ENCODE measurements at places on chromosomes 5 and 9.

- DNase-seq: no peak
Observed at GRCh38 chr9:8745347-8745746, 945.8 kb upstream of the DMAC1 start.

GRCh38 chr9:91119142-91119541, 242.6 kb downstream of the AUH start:
- no peak for DNase-seq

- DNase-seq: no peak
Observed at GRCh38 chr5:103216137-103216536, 42.4 kb upstream of the MACIR start.

DNA sequence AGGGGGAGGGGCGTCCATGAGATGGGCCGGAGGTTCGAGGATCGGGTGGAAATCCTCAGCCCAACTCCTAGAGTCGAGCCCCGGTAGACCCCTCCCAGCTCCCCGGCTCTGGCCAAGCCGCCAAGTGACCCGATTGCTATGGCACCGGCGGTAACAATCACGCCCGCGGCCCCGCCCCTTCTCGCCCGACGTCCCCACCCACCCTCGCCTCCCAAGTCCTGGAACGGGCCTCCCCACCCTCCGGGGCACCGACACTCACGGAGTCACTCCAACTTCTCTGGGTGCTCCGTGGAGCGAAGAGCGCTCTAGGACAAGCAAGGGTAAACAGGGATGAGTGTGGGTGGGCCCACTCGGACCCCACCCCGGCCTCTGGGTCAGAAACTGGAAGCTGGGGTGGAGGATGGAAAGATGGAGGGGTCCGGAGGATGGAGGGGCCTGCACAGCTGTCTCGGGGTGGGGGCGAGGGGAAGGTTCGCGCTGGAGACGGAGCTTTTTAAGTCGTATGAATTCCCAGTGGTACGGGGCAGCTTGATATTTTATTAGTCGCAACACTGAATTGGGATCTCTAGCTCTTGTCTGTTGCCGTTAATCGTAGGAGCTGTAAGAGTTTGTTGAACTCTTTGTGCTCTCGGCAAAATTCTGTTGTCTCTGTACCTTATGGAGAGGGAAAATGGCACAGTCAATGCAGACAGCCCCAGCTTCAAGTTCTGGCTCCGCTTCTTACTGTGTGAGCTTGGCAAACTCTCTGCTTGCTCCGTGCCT, at the start of gene SPACA9:
SPACA9 (plus strand) TSS at position 204 of the 762 bp plus-strand sequence. CDS start 5,050 bp downstream, outside the sequence.
- peak; percentile 9 for DNase-seq

GRCh38 chr5:126403876-126404275, 19.3 kb upstream of the GRAMD2B start:
- DNase-seq: no peak

GRCh38 chr9:115393976-115394775, 276.2 kb upstream of the TNC start:
- DNase-seq: no peak

DNA sequence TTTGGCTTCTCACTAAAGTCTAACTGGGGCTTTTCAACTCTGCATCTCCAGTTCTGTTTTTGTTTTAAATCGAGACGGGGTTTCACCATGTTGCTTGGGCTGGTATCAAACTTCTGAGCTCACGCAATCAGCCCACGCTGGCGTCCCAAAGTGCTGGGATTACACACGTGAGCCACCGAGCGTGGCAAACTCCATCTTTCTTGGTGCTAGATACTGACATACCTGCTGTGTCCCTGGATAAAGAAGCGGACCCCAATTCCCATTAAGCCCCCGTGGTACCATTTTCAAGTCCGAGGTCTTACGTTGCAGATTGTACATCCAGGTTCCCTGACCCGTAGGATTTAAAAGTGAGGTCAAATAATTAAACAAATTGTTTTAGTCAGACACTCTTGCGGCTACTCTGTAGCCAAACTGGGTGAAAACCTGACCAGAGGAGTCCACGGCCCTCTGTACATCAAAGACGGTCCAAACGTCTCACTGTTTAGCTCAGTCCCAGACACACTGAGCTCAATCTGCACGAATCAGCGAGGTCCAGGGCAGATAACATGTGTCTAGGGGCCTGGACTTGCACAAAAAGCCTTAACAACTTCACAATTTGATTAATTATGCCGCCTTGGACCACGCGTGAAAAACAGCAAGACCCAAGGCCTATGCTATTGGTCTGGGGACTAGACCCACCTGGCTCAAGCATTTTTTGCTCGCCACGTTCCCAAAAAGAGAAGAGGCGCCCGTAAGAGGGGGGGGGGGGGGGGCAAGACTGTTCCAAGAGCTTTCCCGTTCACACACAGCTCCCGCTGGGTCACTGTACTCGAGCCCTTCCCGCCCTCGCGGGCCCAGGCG, 727 bp upstream of the DNAJA1 start:
- DNase-seq: no peak

GRCh38 chr9:110864011-110864410, 174.3 kb downstream of the LPAR1 start:
- DNase-seq: no peak

DNA sequence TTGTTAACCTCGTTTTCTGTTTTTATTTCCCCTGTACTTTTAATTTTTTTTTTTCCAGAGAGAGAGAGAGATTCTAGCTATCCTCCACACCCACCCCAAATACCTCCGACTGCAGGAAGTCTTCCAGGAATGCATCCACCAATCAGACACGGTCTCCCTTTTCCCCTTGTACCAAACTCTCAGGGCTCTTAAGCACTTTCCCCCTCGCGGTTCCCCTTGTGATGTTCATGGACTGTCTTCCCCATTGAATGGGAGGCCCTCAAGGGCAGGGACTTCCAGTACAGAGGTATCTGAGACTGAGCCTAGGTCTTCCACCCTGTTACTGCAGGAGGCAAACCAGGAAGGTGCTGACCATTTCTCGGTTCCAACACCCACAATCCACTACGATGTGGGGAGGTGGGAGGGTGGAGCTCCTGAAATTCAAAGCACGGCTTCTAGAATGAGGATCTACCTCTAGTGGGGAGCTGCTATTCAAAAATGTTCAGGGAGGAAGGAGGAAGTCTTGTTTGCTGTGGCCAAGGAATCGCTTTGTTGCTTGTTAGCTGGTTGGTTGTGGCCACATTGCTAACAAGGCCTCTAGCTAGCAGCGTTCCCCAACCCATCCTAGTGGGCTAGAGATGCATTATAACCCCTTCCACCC, 37.5 kb upstream of the PTGS1 start:
- DNase-seq: no peak

DNA sequence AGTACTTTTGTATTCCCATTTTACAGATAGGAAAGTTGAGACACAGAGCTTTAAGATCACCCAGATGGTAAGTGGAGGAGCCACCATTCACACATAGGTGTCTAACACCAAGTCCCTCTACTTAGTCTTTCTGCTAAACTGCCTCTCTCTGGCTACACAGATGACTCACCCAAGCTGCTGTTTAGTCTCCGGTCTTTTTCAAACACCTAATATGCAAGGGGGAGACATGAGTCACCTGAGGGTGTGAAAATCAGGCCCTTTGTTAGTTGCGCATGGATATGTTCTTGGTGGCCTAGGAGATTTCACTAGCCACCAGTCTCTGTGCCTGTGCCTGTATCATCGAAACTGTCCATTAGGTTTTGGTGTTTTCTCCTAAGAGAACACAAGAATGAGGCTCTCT, 117.8 kb downstream of the MAST4 start:
- no peak for DNase-seq

- DNase-seq: no peak
Observed at GRCh38 chr9:116497095-116497890, 189.8 kb upstream of the TRIM32 start.

DNA sequence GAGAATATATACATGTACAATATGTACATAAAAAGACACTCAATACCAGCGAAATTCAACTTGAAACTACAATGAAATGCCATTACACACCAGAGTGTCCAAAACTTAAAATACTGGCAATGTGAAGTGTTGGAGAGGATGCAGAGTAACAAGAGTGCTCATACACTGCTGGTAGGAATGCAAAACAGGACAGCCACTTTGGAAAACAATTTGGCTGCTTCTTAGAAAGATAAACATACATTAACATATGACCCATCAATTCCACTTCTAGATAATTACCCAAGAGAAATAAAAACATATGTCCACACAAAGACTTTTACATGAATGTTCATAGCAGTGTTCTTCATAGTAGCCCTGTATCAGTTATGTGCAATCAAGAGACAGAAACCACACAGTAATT, 39.4 kb upstream of the BARX1 start:
- DNase-seq: no peak

- no peak for DNase-seq
Observed at GRCh38 chr9:116494815-116495634, 192.1 kb upstream of the TRIM32 start.

DNA sequence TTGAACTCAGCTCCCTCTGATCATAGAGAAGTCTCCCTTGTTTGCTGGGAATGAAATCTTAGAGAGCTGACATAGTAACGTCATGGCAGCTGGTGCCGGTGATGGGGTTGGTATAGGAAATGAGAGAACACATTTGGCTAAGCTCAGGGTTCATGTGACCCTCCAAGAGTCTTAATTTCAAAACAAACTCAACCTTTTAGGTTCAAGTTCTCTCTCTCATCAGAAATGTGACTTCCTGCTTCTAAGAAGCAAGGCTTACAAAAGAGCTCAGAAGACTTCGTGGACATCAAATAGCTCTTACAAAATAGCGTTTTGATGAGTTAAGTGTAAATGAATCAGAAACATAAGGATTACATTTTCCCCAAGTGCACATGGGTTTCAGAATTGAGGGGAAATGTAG, 97.3 kb downstream of the PAPPA start:
- DNase-seq: no peak

GRCh38 chr9:116692616-116693015, 5.5 kb downstream of the TRIM32 start:
- no peak for DNase-seq

- DNase-seq: no peak
Observed at GRCh38 chr9:91285729-91286353, 75.9 kb downstream of the AUH start.

DNA sequence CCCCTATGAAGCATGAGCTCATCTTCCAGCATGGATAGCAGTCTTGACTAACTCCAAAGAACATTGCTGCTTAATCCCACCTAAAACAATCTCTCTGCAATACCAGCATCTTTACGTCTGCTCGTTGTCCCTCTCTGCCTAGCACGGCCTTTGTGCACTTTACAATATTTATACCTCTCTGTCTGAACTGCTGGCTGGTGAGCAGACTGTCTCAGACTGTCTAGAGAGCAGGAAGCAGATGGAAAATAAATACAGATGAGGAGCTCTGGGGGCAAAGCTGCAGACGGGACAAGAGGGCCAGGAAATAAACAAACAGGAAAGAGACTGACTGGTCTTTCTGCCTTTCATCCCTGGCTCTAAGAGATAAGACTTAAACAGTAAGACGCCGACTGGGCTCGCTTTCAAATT, 224.8 kb downstream of the ENC1 start:
- DNase-seq: no peak

GRCh38 chr5:135834639-135835529, at the start of gene SLC25A48:
Gene SLC25A48, plus strand, starts transcription at chr5:135834663. Its CDS starts 185 bp downstream, at chr5:135834848.
- DNase-seq: no peak

DNA sequence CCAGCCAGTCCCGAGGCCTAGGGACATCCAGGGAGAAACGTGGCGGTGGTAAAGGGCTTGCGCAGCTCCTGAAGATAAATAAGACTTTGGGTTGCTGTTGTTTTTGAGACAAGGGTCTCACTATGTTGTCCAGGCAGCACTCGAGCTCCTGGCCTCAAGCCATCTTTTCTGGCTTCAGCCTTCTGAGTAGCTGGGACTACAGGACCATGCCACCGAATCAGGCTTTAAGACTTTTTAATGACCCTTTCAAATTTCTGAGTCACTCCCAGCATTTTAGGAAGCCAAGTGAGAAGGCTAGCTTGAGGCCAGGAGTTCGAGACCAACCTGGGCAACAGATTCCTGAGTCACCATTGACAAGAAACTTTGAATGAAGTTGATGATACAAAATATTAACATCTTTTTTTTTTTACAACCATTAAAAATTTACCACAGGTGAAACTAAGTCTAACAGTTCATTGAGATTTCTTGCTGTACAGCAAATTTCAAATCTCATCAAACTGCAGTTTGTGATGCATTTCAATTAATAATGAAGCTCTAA, 817 bp upstream of the GNE start:
- DNase-seq: no peak

- no peak for DNase-seq
Observed at GRCh38 chr5:32814620-32815019, 103.5 kb downstream of the NPR3 start.

All from stimulated activated CD4-positive, alpha-beta T cell treated with anti-CD3 and anti-CD28 coated beads, TNF-alpha, amount 100 ng/mL, for 4 hours (primary cell).